Progenitor cell of endocrine pancreas (in vitro differentiated cells): ENCODE measurements at places on chromosomes 16 and 17.

DNA sequence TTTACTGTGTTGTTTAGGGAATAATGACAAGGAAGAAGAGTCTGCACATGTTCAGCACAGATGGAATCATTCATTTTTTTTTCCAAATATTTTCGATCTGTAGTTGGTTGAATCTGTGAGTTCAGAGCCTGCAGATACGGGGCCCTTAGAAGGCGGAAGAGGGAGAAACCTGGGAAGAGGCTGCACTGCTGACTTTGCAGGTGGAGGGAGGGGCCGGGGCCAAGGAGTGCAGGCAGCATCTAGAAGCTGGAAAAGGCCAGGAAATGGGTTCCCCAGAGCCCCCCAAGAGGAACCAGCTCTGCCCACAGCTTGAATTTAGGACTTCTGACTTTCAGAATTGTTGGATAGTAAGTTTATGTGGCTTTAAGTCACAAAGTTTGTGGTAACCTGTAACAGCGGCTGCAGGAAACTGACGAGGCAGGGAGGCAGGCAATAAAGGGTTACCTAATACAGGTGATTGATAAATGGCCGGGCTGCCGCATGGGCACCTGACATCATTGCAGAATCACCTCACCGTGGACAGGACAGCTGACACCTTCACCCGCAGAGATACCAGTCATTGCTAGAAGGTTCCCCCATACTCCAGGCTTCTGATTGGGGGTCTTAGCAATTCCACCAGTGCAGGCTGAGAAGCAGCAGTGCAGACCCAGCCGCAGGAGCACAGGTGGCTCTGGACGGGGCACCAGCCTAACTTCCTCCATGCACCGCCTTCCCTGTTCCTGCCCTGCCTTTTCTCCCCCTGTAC is 181.3 kb downstream of the IRF8 start:
- DNase-seq = no peak

DNA sequence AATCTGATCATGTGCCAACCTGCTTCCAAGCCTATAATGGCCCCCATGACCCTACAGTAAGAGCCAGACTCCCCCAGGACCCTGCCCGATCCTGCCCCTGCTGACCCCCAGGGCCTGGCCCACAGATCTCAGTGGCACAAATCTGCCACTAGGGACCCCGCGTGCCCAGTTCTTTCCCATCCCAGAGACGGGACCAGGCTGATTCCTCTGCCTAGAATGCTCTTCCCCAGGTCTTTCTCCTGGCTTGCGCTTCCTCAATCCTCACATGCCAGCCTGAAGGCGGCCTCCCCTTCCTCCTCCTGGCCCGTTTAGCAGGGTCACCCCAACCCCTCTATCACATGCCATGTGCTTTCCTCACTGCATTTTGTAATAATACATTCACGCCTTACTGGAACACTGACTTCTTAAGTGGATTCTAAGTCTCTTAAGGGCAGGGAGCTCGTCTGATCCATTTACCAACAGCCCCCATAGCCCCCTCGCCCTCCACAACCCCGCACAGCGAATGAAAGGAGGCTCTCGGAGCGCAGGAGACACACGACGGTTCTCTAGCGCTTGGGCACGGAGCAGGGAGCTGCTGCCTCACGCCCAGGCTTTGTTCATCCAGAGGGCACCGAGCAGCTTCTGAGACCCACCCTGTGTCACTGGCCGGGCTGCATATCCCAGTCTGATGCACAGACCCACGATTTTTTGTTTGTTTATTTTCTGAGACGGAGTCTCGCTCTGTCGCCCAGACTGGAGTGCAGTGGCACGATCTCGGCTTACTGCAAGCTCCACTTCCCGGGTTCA is 1.2 kb downstream of the TRIM65 start:
- no peak for DNase-seq

DNA sequence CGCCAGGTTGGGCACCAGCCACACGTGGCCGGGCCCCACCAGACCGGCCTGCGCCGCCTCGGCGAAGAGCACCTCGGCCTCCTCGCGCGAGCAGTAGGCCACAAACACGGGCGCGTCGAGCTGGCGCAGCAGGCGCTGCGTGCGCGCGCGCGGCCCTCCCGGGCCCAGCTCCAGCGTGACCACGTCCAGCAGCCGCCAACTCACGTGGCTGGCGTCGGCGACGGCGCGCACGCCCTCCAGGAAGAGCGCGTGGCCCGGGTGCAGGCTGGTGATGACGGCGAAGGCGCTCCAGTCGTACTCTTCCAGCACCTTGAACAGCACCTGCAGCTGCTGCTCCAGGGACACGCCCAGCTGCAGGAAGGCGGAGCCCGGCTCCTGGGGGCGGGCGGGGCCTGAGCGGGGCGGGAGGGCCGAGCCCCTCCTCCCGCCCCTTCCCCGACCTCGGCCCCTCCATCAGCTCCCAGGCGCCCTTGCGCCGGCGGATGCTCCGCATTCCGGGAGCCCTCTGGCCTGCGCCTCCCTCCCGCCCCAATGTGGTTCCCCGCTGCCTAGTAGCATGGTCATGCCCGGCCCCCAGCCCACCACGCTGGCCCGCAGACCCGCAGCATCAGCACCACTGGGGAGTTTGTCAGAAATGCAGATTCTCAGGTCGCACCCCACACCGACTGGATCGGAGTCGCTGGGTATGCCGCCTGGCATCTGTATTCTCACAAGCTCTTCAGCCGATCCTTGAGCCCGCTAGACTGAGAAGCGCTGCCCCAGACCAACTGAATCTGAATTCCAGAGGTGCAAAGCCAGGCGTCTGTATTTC is 7.2 kb downstream of the GRIN2C start:
- peak; percentile 48 for DNase-seq

DNA sequence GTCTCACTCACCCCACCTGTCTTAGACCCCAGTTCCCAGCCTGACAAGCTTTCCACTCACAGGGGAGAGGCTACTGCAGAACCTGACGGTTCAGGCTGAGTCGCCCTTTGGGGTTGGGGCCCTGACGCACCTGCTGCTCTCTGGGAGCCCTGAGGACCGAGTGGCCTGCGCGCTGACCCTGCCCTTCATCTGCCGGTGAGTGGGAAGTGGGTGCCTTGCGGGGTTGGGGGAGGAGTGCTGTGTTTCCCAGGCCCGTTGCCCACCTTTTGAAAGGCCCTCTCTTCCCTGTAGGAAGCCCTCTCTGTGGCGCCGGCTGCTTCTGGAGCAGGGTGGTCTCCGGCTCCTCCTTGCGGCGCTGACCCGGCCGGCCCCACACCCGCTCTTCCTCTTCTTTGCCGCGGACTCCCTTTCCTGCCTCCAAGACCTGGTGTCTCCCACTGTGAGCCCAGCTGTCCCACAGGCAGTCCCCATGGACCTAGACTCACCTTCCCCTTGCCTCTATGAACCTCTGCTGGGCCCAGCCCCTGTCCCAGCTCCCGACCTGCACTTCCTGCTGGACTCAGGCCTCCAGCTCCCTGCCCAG is 6.1 kb upstream of the TGFB1I1 start:
- DNase-seq = no peak

DNA sequence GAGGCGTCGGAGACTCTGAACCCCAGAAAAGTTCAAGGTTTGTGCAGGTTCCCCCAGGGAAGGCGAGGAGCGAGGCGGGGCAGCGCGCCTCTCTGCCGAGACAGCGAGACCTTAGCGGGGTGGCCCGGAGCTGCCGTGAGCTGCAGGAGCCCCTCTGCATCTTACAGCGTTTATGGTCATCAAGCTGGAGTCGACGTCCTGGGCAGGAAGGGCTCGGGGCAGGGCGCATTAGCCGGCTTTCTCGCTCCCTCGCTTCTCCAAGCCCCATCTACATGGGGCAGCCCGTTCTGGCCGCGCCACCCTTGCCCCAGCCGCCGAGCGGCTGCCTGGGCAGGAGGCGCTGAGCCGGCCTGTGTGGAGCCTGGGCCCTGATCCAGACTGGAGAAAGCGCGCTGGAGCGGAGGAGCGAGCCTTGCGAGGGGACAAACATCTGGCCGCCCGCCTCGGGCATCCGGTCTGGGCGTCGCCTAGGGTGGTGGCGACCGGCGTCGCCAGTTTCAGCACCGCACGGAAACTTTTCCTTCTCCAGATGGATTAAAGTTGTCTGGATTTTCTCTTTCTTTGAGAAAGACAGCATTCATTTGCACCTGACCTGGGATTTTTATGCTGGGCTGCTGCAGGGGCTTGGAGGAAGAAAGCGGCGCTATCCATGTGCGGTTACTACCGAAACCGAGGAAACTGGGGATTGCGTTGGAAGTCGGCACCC is 750 bp downstream of the TMEM132E start:
- no peak for DNase-seq

DNA sequence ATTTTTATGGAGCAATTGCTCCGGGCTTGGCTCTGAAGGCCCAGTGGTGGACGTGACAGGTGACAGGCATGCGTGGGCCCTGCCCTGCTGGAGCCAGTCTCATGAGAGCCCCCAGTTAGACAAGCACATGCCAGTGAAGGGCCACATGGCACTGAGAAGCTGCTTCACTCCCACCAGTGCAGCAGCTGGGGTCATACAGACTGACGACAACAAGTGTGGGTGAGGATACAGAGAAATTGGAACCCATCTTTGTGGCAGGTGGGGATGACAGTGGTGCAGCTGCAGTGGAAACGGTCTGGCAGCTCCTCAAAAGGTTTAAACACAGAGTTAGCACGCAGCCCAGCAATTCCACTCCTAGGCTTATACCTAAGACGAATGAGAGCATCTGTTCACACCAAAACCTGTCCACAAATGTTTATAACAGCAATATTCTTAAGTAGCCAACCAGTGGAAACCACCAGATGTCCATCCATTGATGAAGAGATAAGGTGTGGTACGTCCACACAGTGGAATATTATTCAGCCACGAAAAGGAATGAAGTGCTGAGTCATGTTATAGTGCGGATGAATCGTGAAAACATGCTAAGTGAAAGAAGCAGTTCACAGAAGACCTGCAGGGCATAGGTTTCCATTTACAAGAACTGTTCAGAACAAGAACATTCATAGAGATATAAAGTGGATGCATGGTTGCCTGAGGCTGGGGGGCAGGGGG is 12.5 kb upstream of the CIBAR2 start:
- DNase-seq = no peak

DNA sequence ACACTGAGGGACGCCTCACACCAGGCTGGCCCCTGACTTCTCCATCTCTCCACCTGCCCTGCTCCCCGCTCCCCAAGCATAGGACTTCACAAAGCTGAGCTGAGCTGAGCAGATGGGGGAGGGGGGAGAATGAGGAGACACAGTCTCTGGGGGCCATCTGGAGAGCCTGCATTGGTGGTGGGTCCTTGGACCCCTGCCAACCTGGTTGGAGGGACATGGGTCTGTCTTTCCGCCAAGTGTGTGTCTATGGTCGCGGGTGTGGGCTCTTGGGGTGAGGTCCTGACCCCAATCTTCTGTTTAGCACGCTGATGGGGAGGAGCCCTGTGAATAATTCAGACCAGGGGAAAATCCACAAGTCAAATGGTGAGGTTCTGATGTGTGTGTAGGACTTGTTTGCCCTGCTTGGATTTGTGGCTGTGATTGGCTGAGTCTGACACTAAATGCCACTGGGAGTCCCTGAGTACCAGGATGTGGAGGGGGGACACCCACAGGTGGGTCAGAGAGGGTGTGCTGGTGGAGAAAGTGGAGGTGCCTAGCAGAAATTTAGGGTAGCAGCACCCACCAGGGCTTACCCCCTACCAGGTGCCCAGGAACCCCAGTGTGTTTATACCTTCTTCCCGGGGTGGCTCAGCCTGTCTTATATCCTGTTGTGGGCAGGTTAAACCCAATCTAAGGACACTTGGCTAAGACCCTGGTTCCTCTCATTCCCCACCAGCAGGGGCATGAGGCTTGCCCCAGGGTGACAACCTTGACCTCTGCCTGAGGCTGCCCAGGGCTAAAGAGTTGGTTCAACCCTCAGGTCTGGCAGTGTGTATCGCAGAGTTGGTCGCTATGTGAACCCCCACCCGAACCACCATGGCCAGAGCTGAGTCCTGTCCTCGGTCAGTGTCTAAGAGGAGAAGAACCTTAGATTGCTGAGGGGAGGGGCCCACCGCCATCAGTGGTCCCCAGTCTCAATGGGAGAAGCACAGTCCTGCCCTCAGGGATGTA is 2.1 kb downstream of the FMNL1 start:
- DNase-seq = no peak

DNA sequence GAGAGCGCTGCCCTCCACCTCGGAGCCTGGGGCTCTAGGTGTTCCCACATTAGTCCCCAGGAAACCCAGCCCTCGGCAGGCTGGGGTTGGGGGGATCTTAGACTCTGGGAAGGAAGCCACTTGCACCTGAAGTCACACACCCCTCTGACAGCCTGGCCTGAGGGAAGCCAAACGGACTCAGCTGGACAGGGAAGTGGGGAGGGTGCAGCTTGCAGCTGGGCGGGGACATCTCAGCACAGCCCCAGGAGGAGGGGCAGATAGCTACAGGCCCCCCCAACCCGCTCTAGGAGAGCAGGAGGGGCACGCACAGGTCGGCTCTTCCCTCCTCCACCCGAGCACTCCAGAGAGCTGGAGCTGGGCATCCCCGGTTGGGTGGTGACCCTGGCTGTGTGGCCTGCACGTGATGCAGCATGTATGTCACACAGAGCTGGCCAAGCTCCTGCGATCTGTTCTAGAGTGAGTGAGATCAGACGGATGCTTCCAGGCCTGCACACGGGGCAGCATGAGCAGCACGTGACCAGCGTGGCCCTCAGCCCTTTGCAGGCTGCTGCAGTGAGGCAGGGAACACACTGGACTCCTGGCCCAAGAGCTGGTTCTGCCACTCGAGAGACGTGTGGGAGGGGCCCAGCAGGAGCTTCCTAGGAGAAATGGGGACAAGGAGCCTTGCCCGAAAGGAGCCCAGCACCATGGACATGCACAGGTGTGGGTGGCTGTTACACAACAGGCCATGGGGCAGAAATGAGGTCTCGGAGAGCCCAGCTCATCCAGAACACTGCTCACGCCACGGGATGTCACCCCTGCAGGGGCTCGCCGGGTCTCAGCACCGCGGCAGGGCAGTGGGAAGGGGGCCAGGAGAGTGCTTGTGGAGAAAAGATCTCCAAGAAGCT is 15.4 kb downstream of the KIFC3 start:
- DNase-seq = no peak

GRCh38 chr16:30972872-30973271 is 12.1 kb upstream of the HSD3B7 start:
- DNase-seq = no peak

GRCh38 chr17:19766421-19767270 is 18.5 kb upstream of the ALDH3A1 start:
- peak; percentile 77 for DNase-seq

DNA sequence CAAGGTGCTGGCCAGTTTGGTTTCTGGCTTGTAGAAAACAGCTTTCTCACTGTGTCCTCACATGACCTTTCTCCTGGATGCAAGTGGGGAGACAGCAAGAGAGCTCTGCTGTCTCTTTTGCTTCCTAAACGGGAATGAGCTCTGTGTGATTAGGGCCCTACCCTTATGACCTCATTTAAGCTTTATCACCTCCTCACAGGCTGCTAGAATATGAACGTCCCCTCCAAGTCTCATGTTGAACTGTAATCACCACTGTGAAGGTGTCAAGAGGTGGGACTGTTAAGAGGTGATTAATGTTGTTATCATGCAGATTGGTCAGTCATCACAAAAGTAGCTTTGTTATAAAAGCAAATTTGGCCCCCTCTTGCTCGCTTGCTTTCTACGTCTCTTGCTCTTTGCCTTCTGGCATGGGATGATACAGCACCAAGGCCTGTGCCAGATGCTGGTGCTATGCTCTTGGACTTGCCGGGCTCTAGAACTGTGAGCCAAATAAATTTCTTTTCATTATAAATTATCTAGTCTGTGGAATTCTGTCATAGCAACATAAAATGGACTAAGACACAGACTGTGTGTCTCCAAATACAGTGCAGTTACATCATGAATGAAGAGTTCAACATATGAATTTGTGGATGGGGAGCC is 14.8 kb upstream of the POLR3E start:
- DNase-seq = no peak
